D341Med (cell line): ENCODE measurements at places on chromosomes 7 and 10.

- no peak for DNase-seq
Observed at GRCh38 chr10:63105225-63106110, 27.7 kb upstream of the NRBF2 start.

- DNase-seq = no peak
Observed at GRCh38 chr7:32616625-32617024, 121.3 kb downstream of the AVL9 start.

- no peak for DNase-seq
Observed at GRCh38 chr7:114851406-114852061, 70.4 kb upstream of the MDFIC start.

- DNase-seq = no peak
Observed at GRCh38 chr10:123633106-123633505, 33.0 kb upstream of the GPR26 start.

- DNase-seq = no peak
Observed at GRCh38 chr10:131928248-131929095, 27.7 kb downstream of the PPP2R2D start.

- DNase-seq = no peak
Observed at GRCh38 chr7:37311355-37311754, 137.3 kb downstream of the ELMO1 start.
